ENCODE measurements at places on chromosomes 12 and 14.

GRCh38 chr12:48366131-48366530 is 15.4 kb upstream of the ZNF641 start:
- no peak for DNase-seq

DNA sequence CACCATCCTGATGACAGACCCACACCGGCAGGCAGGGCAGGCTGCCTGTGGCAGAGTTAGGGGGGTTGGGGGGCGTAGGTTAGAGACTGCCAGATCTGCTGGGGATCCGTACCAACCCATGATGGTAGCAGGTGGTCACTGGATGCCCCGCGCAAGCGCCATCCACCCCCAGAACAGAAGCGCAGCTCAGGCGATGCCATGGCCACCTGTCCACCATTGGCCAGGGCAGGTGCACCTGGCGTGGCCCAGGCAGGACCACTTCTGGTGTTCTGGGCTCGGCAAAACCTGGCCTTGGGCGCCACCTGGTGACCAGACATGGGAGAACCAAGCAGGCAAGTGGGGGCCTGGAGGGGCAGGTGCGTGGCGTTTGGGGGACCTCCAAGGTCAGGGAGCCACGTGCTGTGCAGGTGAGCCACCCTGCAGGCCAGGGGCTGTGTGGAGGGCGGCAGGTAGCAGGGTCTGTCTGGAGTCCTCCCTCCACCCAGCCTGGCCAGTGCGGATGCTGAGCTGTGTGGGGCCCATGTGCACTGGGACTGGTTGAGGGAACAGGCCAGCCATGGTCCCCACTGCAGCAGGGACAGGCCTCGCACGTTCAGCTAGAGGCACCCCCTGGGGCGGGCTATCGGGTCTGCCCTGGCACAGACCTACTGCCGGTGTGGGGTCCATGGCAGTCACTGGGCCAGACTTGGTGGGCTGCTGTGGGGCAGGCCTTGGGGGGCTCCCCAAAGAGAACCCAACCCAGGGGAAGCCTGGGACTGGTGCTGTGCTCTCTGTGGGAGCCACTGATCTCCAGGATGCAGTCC is 15.6 kb downstream of the BAG5 start:
- DNase-seq, result peak; percentile 62

DNA sequence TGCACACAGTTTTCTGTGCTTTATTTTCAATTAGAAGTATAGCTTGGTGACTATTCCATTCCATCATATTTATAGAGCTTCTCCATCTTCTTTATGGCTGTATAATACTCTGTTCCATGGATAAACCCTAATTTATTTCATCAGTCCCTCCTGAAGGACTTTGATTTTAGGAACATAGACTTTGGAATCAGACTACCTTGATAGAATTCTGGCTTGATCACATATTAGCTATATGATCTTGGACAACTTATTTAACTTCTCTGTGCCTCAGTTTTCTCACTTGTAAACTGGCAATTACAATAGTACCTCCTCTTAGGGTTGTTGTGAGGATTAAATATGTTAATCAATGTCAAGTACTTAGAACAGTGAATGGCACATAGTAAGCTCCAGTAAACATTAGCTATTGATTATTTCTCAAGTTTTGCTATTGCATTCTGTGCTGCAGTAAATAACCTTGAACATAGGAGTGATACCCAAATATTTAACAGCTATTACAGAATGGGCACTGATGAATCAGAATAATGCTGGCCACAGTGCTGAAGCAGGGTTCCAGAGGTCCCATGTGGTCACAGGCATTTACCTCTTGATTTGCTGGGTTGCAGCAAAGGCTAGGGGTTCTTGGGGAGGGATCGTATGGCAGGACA is 12.2 kb upstream of the NR1H4 start:
- no peak for DNase-seq

- DNase-seq, result no peak
Measured at GRCh38 chr12:120885521-120885920, 18.6 kb downstream of the SPPL3 start.

DNA sequence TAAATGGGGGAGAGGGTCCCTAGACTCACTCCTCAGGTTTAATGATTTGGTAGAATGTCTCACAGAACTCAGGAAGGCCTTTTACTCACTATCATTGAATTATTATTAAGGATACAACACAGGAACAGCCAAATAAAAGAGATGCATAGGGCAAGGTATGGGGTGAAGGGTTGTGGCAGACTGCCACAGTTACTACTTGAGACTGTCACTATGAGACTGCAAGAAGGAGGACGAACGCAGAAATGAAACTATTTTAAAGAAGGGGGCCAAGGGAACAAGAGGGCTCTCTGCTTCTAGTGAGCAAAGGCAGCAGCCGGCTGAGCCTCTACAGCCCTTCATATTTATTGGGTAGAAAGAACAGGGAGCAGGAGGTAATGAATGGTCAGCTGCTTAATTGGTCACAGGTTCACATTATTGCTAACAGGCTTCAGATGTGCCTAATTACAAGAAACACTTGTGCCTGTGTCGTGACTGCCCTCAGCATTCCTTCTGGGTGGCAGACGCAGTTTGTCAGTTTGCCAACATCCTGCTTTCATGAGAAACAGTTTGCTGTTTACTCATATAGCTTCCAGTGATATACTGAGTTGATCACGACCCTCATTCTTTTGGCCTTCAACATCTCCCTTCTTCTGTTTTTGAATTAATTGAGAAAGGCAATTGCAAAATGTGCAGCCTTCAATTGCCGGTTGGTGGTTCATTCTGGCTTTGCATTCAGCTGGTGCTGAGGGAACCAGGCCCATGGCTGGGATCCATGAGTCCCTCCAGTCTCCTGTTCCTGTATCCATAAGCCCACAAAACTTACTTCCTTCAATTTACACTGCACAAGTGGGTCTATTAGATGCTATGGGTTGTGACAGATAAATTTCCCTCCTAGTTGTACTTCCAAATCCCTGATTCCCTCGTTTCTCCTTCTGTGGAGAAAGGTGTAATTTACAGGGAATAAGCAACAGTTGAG is 82.8 kb upstream of the PLEKHG7 start:
- DNase-seq, result no peak

DNA sequence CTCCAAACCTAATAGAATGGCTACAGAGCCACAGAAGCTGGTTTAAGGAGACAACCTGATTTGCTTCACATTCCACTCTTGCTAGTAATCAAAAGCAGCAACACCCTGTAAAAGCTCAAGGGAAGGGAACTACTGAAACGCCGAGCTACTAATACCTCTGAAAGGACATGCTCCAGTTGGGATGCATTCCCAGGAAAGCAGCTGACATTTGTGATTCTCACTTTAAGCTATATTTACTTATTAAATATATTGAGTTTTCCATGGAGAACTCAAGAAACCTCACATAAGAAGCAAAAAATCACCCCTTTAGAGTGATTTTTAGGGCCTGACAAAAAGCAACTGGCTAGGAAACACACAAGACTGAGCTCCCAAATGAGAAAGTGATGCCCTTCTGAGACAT is 1073.0 kb upstream of the FLRT2 start:
- DNase-seq, result no peak

DNA sequence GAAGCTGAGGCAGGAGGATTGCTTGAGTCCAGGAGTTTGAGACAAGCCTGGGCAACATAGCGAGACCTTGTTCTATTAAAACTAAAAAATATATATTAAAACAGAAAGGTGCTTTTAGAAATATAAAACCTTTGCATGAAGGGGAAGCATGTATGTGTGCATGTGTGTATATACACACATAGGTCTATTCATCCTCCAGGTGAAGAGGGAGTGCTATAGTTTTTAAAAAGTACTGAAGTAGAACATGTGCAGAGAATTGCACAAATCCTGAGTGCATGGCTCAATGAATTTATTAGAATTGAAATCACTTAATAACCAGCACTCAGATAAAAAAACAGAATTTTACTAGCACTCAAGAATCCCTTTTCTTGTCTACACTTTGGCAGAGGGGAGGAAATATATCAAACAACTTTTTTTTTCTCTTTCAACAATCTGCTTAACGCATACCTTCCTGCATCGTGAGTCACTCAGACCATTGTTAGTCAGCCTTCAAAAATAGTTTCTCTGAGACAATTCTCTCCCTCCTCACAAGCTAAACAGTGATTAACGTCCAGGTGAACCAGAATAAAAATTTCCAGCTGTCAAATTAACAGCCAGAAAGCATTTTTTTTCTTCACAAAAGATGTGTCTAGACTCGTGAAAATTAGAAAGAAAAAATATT is 17.7 kb upstream of the NEDD1 start:
- no peak for DNase-seq

- peak; percentile 20 for DNase-seq
Measured at GRCh38 chr12:68001486-68002466, 12.5 kb downstream of the IFNG-AS1 start.

DNA sequence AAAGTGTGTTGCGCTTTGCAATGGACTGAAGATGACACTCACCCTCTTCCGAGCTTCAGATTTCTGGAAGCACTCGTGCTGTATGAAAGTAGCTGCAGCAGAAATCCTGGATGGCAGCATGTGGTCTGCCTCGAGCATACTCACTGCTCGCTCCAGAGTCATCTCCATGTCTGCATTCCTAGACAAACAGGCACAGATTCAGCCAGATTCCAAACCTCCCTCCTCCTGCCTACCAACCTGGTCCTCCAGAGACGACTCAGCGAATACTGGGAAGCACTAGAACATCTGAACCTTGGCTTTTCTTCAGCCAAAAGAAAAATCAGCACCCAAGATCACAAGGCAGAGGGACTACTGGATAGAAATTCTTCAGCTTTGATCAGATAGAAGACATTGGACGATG is 27.7 kb downstream of the PKP2 start:
- DNase-seq, result no peak

DNA sequence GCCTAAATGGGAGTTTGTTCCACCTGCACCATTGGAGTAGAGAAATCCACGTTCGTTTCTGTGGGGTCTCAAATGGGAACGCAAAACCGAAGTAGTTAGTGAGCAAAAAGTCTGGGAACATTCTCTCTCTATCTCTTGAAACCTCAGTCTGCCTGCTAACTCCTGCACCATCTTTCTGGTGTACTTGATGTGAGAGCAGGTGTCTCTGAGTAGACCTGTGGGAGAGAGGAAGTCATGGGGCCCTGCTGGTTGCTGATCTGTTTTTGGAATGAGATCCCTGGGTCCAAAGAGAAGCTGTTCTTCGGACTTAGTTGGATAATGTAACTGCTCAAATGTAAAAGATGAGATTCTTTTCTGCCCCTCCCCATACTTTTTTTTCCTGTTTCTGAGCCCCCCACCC is 57.3 kb downstream of the MAX start:
- DNase-seq, result no peak

DNA sequence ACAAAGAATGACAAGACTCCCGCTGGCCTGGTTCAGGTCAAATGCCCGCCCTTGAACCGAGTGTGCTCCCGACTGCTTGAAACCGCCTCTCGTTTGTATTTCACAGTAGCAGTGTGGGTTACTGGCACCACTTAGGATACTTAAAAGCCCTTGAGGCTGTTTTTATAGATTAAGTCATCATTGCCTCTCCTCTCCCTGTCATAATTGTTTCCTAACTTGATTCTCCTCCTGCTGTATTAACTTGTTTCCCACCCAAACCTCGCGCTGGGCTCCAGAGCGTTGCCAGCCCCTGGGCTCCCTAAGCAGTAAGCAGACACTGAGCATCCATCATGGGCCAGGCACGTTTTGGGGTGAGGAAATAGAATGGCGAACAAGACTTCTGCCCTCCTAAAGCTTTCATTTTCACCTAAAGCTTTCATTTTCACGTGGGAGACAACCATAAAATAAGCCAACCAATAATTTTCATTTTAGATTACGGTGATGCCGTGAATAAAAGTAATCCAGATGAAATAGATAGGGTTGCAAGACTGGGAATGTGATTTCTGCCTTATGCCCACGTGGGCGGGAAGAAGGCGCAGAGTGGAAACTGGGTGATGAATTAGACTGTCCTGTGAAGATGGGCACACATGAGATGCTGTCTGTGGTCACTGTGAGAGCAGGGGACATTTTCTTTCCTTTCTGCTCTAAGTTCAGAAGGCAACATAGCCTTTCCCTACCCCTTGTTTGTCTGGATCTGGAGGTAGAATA is 97.5 kb downstream of the PPP2R5C start:
- DNase-seq, result no peak

- no peak for DNase-seq
Measured at GRCh38 chr12:108298761-108299275, 40.3 kb downstream of the CMKLR1 start.

DNA sequence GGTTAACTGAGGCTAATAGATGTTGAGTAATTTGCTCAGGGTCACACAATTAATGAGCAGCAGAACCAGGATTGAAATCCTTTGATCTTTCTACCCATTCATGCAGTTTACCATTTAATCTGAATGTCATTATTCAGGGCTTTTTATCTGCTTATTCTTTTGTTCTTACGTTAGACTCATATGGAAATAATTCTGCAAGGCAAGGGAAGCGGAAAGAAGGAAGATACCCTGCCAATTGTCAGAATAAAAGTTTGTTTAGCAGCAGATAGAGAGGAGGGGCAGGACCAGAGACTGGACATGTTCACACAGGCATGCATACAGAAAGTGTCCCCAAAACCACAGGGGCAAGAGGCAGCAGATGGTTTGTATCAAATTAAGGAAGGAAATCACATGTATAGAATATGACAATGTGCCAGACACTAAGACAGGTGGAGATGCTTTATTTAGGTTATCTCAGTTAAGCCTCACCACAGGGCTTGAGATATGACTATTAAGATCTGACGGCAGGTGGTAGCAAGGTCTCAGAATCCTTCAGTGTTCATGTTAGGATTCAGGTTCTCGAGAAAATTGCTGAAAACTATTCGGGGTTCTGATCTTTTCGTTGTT is 29.8 kb downstream of the BRMS1L start:
- DNase-seq, result peak; percentile 80

All from KBM-7 (cell line).